ENCODE measurements at places on chromosomes 6 and 20.

- no peak for DNase-seq
These were observed 59.8 kb downstream of the SOD2 start for GRCh38 chr6:159633196-159633595.

- DNase-seq: no peak
These were observed 124.8 kb upstream of the RIPOR2 start for GRCh38 chr6:25060522-25060921.

DNA sequence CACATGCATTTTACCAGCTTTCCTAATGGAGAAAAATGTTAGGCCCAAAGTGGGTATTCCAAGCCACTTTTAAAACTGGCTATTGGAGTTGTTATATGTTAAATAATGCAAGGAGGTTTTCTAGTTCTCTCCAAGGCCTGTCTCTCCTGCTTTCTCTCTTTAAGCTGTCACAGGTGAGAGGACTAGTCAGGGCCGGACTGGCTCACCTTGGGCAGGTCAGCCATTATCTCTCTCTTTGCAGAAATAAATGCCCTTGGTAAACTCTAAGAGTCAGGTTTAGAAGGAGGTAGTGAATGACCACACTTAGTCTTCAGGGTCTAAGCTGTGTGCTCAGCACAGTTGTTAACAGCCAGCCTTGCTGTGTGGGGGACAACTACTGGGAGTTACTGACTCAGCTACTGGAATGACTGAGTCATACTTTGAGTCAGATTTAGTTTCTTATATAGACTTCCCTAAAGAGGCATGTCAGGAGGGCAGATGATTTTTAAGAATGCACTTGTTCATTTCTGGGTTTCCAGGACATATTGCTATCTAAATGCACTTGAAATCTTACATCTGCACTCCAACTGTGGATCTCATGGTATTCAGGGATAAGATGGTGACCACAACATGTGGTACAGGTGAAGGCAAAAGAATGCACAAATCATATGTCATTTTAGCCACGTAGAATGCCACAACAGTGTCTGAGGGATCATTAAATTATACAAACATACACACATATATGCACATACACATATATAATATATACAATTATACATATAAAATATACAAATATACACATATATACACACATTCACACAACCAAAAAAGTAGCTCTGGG is 719.4 kb downstream of the EPM2A start:
- DNase-seq: no peak

GRCh38 chr20:9287826-9288225 is 218.9 kb downstream of the PLCB4 start:
- DNase-seq: no peak

GRCh38 chr6:169398342-169399105 is 144.9 kb upstream of the THBS2 start:
- DNase-seq: no peak

DNA sequence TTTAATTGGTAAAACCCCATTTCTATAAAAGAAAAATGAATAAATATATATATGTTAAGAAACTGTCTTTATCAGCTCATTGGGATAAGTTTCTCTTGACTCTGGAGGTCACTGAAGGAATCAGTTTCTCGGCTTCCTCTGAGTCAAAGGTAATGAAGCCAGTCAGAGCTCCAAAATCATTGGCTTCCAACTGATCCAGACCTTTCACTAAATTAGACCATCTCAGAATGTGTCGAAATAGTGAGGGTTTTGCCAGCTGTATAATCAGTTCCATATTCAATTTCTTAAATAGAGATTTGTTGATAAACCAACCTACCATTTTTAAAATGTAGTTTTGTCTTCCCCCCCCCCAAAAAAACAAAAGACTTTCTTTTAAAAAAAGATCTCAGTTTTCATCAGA is 60.5 kb upstream of the SRSF6 start:
- DNase-seq: no peak

DNA sequence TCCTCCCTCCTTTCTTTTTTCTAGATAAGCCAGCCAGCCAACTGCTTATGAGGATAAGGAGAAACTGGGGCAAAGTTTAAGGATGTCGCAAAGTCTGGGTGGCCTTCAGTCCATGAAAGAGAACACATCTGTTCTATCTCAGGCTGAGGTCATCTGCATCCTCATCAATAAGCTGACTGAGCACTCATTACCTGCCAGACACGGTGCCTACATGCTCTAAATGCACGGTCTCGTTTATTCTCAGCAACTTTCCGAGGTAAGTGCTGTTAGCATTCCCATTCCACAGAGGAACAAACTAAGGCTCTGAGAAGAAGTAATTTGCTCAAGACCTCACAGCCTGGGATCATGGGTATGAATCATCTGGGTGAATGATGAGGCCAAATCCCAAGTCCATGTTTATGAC is 133.1 kb downstream of the BCAS1 start:
- DNase-seq: no peak

DNA sequence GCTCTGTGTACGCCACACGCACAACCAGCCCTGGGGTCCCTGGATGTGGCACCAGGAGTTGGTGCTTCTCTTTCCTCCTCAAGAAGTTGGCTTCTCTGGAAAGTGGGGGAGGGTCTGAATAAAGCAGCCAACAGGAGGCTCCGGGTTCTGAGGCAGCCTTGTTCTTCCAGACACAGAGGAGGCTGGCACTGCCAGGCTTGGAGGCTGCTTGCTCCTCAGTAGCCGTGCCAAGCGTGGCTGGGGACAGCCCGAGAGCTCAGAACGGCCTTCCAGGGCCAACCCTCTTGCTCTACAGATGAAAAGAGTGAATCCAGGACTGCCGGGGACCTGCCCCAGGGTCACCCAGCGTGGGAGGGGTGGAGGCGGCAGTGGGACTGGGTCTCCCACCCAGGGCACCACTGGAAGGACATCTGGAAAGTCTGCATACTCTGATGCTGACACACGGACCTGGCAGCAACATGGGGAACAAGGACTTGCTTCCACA is 70.4 kb downstream of the SLC22A23 start:
- no peak for DNase-seq

GRCh38 chr20:38885357-38885756 is 40.9 kb upstream of the FAM83D start:
- DNase-seq: no peak

DNA sequence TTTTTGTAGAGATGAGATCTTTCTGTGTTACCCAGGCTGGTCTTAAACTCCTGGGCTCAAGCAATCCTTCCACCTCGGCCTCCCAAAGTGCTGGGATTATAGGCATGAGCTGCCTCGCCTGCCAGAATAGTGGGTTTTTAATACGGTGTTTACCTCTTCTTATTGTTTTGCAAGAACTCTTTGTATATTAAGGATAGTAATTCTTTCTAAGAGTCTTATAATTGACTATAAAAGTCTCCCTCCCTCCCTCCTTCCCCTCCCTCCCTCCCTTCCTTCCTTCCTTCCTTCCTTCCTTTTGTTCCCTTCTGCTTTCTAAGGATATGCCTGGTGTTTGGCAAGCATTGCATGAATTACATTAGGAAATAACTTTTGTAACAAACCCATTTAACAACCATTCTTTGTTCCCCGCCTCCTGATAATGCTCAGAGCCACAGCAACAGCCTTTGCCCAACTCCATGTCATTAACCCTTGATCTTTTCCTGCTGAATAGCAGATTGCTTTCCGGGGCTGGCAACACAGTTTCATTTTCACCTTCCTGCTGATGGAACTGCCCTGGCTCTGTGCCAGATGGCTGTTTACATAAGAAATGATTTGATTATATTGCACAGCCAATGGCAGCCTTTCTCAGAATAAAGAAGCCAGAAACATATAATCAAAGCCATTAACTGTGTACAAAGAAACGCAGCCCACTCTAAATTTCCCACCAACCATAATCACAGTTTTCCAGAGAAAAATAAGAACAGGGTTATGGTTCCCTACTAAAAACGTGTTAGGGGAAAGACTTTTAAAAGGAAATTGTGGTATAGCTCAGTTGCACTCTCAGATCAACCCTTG is 143.7 kb upstream of the PTPN1 start:
- DNase-seq: no peak

GRCh38 chr6:162463576-162463975 is 264.0 kb downstream of the PRKN start:
- DNase-seq: no peak

- no peak for DNase-seq
These were observed 70.9 kb upstream of the HLA-E start for GRCh38 chr6:30418448-30418847.

DNA sequence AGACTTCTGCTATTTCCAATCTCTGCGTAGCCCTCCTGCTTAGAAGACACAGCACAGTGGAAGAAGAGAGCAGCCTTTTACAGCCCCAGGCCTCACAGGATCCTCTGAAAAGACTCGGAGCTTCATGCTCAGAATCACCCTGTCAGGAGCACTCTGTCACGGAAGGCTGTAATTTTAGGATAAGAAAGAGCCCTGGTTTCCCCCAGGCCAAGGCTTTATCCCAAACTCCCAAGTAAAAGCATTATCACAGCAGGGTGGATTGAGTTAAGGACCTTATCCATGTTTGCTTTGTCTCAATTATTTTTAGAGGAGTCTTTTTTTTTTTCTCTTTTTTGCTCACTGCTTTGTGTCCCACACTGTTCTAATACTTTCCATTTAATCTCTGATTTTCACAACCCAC is 39.2 kb downstream of the ANKS1A start:
- no peak for DNase-seq

- no peak for DNase-seq
These were observed 3.9 kb downstream of the SYNJ2 start for GRCh38 chr6:157985378-157986155.

DNA sequence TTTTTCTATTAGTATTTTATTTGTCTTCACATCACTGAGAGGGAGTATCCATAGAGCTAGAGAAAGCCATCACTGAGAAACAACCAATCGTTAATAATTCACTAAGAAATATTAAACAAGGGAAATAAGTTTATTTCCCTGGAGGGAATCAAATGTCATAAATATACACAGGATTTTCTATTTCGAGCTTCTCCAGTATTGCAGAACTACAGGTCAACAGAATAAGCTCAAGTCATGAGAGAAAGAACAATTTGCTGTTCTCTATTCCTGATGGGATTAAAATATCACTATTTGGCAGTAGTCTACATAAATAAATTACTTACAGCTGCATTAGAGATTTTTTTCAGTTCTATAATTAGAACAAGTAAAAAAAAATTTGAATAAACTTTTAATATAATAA is 2.2 kb upstream of the FAM162B start:
- no peak for DNase-seq

DNA sequence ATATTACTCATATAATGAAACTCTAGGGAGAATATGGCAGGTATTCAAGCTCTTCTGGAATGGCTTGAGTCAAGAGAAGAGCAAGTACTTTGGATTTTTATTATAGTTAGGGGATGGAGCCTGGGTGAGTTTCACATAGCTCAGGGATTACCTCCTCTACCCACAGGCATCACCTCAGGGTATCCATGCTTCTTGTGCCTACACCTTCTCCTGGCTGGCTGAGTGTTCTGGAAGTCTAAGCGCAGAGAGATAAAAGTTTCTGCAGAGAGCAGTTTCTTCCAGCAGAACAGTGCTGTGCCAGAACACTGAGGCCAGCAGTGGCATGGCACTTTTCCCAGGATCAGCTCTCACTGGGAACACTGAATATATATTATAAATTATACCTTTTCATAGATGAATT is 199.7 kb upstream of the KCNQ5 start:
- DNase-seq: no peak

DNA sequence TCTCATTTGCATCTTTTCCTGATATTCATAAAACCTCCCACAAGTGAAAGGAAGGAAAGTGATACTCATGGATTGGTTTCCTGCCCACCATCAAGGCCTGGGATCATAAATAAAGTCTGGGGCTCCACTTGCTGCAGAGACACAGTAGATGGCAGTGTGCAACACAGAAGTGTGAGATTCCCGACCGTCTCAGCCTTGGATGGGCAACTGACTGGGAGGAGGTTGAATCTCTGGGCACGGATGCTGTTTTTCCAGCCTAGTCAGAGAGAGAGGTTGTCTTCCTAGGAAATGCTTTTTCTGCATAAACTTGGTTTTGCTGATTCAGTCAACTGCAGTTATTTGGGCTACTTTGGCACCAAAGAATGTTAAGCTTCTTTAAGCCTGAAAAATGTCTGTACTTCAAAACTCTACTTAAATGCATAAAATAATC is 9.9 kb upstream of the RFPL4B start:
- no peak for DNase-seq

DNA sequence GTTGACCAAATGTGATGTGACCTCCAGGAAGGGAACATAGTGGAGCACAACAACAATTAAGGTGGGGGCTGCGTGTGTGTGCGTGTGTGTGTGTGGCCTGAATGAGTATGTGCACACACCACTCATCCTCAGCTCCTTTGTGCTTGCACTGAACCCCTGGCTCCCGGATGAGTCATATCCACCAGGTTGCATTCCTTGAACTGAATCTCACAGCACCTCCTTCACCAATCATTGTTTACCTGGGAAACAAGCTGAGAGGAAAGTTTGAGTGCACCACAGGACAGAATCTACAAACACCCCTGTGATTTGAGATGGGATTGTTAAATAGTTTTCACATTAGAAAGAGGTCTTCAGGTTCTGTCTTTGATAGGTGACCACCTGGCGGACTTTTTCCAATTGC is 33.7 kb upstream of the GPR6 start:
- DNase-seq: no peak

- no peak for DNase-seq
These were observed 112.5 kb downstream of the SGK1 start for GRCh38 chr6:134205366-134205765.

DNA sequence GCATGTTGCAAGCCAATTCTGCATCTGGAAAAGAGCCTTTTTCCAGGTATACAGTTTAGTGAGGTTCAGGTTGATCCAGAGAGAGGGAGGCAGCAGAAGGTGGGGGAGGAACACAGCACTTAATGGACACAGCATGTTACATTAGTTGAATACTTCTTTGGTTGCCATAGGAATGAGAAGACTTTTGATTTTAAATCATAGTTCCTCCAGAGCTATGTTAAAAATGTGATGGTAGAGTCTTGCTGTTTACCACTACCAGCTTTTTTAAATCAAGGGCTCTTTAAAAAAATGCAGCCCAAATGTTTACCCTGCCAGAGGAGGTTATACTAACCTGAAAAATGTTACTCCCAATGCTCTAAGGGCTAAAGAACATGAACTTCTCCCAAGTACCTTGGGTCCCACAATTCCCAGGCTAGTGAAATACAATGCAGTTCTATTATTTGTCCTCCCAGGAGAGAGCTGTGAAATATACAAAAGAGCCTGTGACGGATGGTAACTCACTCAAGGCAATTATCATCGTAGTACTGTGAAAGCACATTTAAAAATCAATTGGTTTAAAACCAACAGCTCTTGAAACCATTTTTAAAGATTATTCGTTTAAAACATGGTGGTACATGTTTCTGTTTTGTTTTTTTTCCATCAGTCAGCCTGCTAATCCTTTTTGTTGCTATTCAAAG is 6.9 kb upstream of the PHACTR1 start:
- DNase-seq: no peak

GRCh38 chr6:32952817-32953739 is at the start of gene HLA-DMA:
HLA-DMA (minus strand) TSS chr6:32953097; CDS start chr6:32953036, 61 bp downstream.
- no peak for DNase-seq

GRCh38 chr20:47751449-47751848 is 33.8 kb downstream of the SULF2 start:
- DNase-seq: no peak

DNA sequence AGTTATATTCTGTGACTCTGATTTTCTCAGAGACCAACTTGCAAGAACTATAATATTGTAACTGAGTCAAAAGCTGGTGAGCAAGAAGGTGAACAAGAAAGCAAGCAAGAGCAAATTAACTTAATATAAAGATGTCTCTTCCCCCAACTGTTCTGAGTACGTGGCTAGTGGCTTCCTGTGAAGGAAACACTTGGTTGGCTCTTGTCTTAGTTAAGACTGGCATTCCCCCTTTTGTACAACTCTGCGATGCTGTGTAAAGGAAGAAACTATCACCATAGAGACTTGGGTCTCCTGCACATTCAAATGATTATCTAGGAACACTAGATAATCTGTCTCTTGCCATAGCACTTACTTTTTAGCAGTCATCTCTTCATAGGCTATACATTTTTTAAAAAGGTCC is 47.3 kb upstream of the TNFAIP3 start:
- DNase-seq: no peak

All from cortex of kidney (tissue), 1 donor.